A549 treated with RU486 at 1 μM for 4 hours (cell line): ENCODE measurements at places on chromosomes 1 and 21. TPM values are rescaled to one million over a fixed set of nuclear protein-coding genes. Genes with fewer than 3 reads are reported as not detected.

MRPS15 gene
- 77.0 to 98.3 TPM (median 83.0 TPM) in 5 replicates for total RNA-seq

CYYR1 gene
- not detected in 5 replicates for total RNA-seq

CHRNB2 gene
- total RNA-seq: 0.27 to 0.48 TPM (median 0.37 TPM) in 5 replicates

ST6GALNAC5 gene
- not detected in 5 replicates for total RNA-seq

CAPN8 gene
- 0.23 to 1.0 TPM (median 0.64 TPM) in 5 replicates for total RNA-seq

S100A2 gene
- 17.0 to 31.3 TPM (median 24.8 TPM) in 5 replicates for total RNA-seq

CFAP107 gene
- total RNA-seq: not detected in 5 replicates

FAM3B gene
- not detected in 5 replicates for total RNA-seq

KCNJ9 gene
- total RNA-seq: not detected in 5 replicates

SNAPIN gene
- total RNA-seq: 53.9 to 63.9 TPM (median 56.8 TPM) in 5 replicates
